Esophagus squamous epithelium (tissue), 5 donors: ENCODE measurements at places on chromosomes 7 and 10.

DNA sequence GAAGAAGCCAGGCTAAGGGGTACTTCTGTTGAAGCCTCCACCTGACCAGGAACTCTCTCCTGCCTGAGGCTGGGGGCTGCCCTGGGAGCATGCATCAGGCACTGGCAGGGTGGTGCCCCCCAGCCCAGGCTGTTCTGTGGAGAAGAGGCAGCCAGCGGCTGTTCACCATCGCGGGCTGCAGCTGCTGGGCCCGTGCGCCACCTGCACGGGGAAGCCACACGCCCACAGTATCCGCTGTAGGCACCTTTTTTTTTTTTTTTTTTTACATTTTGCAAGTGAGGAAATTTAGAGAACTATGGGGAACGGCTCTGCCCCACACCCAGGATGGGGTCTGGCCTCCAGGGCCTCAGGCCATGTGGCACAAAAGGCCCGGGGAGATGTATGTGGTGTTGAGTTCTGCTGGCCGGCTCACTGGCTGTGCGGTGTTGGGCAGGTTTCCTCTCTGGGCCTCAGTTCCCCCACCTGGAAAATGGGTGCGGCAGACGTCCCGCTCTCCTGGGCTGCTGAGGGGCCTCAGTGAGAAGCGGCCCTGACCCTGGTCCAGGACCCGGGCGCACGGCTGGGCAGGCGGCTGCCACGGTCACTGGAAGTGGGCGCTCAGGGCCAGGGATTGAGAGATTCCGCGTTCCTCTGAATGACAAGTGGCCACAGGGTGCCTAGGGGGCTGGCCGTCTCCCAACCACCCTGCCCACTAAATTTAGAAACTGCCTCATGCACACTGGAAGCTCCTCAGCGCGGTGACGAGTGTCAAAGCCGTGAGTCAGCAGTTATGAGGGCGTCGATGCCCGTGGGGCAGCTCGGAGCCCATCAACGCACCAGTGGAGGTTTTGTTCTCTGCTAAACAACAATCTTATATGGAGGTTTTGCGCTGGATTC is 8.8 kb upstream of the INTS1 start:
- no peak for DNase-seq

- no peak for DNase-seq
These were observed 20.2 kb downstream of the SLC16A12 start for GRCh38 chr10:89515031-89515841.

- DNase-seq: no peak
These were observed 235.7 kb downstream of the EBF3 start for GRCh38 chr10:129728246-129728820.

GRCh38 chr10:86579883-86580520 is 58.4 kb upstream of the WAPL start:
- no peak for DNase-seq

- no peak for DNase-seq
These were observed 129.8 kb downstream of the GPR158 start for GRCh38 chr10:25304606-25305005.
